ENCODE measurements at places on chromosomes 2 and 18.

- DNase-seq, result no peak
Observed at GRCh38 chr2:61326423-61326822, 144.5 kb downstream of the USP34 start.

GRCh38 chr2:86238354-86238753 is 39.1 kb downstream of the MRPL35 start:
- DNase-seq, result no peak

DNA sequence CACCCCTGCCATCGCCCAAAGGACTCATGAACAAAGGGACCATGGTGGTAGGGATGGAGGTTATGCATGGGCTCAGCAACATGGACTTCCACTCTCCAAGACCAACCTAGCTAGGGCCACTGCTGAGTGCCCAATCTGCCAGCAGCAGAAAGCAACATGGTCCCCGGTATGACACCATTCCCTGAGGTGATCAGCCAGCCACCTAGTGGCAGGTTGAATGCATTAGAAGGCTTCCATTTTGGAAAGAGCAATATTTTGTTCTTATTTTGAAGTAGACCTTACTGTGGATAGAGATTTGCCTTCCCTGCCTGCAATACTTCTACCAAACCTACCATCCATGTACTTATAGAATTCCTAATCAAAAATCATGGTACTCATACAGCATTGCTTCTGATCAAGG is 99.8 kb downstream of the METTL4 start:
- DNase-seq, result no peak

- no peak for DNase-seq
Observed at GRCh38 chr18:49042246-49042570, 91.4 kb upstream of the SMAD7 start.

GRCh38 chr2:240686460-240686859 is 3.8 kb upstream of the AQP12B start:
- DNase-seq, result no peak

DNA sequence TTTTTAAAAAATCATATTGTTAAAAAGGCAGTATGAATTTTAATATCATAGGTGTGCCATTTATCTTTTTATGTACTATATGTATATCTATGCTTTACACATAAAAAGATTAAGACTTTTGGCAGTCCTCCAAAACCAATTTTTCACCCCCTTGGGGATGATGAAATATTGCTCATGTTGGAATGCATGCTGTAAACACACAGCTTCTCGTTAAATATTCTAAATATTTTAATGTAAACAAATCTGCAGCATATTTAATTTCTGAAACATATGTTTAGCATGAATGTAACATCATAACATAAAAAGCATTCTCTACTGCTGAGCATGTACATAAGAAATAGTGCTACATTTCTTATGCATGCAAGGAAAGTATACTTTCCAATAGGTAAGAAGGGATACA is 484.3 kb upstream of the LRATD1 start:
- DNase-seq, result no peak

DNA sequence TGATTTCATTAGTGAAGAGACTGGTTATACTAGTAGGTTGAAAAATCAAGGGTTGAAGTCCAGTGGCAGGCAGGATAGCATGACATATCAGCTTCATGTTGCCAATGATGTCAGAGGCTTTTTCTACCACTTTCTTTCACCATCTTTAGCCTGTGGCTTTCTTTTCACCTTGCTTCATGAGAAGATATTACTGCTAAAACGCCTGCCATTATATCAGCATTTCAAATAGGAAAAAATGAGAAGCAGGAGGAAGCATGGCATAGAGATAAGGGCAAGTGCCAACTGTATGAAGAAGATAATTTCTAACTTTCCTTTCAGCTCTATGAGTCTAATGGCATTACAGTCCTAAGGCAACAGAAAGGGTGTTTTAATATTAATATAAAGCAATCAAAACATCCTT is 270.2 kb upstream of the SYT4 start:
- DNase-seq, result no peak

DNA sequence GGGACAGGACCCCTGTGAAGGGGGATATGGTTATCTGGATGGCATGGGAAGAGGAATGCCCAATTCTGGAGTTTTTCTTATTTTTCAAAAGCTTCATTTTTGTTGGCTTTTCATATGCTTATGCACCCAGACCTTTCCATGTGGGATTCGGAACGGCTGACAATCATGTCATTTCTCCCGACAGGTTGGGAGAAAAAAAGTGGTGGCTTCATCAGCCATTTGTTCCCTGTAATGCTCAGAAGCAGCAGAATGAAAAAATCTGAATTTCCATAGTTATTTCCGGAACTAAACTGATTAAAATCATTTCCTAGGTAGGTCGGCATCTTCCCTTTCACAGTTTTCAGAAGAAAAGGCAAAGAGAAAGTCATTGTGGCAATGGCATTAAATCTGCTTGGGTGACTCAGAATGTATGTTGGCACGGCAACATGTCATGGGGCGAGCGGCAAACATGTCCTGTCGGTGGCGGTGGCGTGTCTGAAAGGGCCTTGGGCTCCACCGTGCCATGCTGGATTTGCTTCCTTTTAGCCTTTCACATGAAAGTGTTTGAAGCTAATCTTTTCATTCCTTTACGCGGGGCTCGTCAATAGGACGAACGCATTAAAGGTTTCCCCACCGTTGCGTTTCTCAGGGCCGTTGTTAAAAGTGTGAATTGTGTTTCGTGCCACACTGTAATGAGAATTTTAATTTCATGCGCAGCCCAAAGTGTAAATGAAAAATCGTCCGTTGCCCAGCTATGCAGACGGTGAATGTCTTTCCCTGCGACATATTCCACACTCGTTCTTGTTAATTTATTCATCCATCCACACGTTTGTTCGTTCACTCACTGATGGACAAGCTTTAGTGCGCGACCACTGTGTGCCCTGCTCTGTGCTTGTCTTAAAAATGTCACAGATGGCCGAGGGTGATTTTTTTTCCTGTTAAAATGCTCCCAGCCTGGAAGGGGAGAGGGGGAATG is 18.5 kb downstream of the ACKR3 start:
- no peak for DNase-seq

- DNase-seq, result no peak
Observed at GRCh38 chr2:115484486-115484885, 1042.0 kb downstream of the DPP10 start.

GRCh38 chr18:58276789-58277739 is 233.0 kb downstream of the NEDD4L start:
- DNase-seq, result no peak

GRCh38 chr2:10478916-10479315 is 30.8 kb upstream of the ODC1 start:
- no peak for DNase-seq

- no peak for DNase-seq
Observed at GRCh38 chr2:159149747-159150146, 136.8 kb downstream of the WDSUB1 start.

GRCh38 chr2:233482616-233483015 is 84.0 kb downstream of the USP40 start:
- DNase-seq, result no peak

DNA sequence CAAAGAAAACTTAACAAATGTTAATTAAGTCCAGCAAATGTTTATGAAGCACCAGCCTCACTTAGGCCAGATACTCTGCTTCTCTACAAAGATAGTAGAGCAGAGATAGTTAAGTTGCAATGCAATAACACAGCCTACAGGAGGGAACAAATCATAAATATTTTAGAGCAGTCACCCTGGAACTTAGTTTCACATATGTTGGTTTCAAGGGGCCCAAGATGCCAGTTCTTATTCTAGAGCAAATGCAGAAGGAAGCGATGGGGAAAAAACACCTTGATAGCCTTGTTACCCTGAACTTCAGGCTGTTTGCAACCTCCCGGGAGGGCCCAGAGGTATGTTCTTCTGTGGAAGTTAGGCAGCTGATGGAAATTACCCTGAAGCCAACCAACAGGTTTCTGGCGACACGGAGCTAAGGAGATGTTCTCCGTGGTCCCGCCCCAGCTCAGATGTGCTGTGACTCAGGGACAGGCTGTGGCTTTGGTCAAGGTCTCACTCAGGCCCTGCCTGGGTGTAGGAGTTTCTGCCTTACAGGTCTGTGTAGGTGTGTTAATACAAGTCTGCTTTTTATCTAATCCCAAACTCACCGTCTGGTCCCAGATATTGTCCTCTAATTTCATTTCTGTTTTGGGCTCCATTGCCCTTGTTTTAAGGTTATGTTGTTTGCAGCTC is 3.8 kb downstream of the CTIF start:
- DNase-seq, result no peak

- no peak for DNase-seq
Observed at GRCh38 chr2:220106065-220106464, 478.6 kb downstream of the SLC4A3 start.

GRCh38 chr2:7749895-7750559 is 832.8 kb downstream of the RNF144A start:
- DNase-seq, result no peak

DNA sequence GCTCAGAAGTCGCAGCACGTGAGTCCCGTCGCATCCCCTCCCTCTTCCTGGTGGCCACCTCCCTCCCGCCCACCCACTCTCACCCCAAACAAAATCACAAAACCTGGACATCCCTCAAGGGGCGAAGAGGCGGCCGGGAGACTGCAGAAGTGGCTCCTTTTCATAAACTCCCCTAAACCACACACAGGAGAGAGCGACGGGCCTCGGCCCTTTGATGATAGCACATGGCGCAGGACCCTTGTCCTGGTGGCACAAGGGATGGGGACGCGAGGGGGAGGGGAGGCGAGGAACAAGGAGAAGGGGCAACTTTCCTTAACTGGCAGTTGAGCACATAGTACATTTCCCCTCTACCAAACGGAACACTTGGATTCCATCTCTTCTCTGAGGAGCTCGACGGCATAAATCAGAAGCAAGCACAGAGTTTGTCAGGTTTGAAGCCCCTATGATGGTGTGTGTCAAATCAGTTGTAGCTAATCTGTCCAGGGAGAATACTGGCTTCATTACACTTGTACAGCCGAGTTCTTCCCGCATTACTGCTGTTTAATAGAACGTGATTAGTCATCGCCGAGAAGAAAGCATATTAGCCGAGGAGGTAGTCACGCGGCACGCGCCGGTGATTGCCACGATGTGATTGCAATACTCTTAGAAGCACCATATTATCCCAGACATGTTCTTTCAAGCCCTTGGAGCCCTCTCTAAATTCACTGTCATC is 43.8 kb downstream of the GBX2 start:
- DNase-seq, result no peak

DNA sequence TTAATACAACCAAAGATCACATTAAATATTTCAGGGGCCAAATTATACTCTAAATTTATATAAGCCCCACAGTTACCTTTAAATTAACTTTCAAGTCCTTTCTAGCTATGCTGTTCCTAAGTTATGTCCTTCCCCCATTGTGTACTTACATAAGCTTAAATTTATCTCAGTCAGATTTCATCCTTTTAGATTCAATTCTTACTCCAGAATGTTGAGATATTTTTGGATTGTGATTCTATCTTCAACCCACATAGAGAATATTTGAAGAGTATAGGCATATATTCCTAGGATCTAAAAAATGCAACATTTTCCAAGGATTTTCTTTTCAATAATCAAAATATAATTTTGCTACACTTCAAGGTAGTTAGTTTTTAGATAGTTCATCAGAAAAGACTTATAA is 242.8 kb downstream of the KCNE4 start:
- DNase-seq, result no peak

DNA sequence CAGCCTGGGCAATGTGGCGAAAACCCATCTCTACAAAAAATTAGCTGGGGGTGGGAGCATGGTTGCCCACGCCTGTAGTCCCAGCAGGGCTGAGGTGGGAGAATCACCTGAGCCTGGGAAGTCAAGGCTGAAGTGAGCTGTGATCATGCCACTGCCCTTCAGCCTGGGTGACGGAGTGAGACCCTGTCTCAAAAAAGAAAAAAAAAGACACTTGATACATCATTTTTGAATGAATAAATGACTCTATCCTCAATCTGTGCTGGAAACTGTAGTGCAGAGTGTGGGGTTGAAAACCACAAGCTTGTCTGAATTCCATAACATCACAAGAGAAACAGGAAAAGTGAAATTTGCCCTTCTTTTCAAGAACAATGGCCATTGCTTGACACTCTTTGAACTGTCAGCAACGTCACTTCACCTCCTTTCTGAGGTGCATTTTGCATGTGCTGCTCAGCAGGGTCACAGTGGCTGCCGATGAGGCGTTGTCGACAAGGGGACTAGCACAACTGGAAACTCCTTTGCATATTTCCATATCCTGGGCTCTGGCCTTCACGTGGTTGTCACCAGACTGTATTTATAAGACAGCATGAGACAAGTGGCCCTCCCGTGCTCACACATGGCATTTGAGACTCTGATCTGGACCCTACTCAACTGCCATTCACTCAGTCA is 54.2 kb downstream of the DDX1 start:
- DNase-seq, result no peak

GRCh38 chr2:99597616-99598015 is 107.8 kb upstream of the REV1 start:
- no peak for DNase-seq

GRCh38 chr2:151930042-151930441 is 101.8 kb upstream of the ARL5A start:
- DNase-seq, result no peak

DNA sequence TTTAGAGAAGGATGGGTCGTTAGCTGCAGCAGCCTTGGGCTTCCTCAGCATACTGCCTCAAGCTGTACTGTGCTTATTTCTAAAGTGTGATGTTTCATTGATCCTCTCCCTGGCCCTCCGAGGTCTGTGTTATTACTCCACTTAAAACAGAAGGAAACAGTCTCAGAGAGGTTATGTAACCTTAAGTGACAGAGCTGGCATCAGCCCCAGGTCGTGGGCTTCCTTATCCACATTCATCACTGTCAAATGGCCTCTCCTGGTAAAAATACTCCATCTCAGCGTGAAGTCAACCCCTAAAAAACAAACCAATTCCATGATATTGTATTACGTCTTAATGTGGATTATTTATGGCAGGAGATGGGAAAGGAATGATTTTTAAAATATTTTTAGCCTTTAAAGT is 153.3 kb upstream of the NOSTRIN start:
- DNase-seq, result no peak
